ENCODE measurements at places on chromosomes 5 and 9.

GRCh38 chr5:14944996-14945395 is 73.4 kb upstream of the ANKH start:
- no peak for DNase-seq

DNA sequence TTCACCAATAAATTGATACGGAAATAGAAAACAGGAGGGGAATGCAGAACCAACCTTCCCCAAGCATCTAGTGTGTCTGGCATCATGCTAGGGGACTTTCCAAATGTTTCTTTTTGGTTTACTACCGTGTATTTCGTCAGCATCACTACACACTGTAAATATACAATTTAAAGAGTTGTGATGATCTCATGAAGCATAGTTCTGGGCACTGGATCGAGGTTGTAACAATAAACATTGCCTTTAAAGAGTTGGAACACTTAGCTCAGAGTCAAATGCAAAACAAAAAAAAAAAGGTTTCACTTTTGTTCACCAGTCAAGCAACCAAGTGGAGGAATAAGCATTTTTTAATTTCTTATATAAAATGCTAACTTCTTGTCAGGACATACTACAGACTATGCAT is 2.9 kb upstream of the SCAI start:
- DNase-seq: no peak

DNA sequence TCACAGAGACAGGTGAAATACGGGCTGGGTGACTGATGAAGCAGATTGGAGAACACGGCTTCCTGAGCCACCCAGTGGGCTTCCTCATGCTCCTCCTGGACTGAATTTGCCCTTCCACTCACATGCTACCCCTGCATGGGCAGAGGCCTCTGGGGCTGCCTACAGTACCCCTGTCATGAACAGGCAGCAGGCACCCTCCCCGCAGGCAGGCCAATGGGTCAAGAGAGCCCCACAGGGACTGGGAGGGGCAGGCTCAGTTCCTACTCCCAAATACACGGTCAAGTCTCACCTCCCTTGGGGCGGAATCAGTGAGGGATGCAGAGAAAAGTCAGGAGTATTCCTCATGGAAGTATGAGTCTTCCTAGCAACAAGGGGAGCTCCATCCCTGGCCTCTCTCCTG is 48.6 kb upstream of the ZBTB43 start:
- DNase-seq: no peak

GRCh38 chr5:40495237-40495635 is 184.5 kb upstream of the PTGER4 start:
- no peak for DNase-seq

DNA sequence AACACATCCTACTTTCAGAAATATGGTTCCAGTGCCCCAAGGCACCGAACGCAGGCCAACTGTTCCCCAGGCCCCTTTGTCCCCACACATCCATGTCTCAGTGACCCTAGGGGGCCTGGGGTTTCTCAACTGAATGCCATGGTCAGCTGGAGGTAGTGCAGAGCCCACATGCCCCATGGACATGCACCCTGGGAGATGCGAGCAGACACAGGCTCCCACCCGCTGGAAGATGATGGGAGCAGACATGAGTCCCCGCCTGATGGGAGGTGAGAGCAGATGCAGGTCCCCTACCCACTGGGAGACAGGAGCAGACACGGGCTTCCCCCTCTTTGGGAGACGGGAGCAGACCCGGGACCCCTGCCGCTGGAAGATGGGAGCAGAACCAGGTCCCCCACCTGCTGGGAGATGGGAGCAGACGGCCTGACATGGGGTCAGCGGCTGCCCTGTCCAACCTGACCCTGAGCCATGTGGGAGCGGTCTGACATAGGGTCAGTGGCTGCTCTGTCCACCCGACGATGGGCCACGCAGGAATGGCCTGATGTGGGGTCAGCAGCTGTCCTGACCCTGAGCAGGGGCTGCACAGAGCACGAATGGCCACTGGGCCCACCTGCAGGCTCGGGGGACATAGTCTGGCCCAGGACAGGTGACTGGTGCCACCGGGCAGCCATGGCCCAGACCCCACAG is 18.4 kb downstream of the ZDHHC11B start:
- DNase-seq: no peak

GRCh38 chr9:126171641-126172040 is 155.0 kb upstream of the MVB12B start:
- peak; percentile 26 for DNase-seq

DNA sequence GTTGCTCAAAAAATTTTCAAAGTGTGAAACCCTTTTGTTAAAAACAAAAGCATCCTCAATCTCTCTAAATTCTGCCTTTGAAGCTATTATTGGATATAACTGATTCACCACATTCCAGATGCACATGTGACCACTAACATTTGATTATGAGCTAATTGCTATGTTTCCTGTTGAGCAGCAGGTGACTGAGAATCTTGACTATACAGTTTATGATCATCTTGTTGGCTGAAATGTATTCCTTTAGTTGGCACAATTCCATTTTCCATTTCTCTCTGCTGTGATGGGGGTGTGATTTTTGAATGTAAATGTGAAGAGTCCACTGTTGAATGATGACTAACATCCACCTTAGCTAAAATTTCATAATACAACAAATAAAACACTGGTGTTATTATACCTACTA is 10.7 kb downstream of the LYSMD3 start:
- DNase-seq: no peak

GRCh38 chr9:91933556-91934352 is 16.3 kb downstream of the ROR2 start:
- DNase-seq: no peak

- no peak for DNase-seq
Measured at GRCh38 chr9:4101667-4102066, 198.2 kb downstream of the GLIS3 start.

DNA sequence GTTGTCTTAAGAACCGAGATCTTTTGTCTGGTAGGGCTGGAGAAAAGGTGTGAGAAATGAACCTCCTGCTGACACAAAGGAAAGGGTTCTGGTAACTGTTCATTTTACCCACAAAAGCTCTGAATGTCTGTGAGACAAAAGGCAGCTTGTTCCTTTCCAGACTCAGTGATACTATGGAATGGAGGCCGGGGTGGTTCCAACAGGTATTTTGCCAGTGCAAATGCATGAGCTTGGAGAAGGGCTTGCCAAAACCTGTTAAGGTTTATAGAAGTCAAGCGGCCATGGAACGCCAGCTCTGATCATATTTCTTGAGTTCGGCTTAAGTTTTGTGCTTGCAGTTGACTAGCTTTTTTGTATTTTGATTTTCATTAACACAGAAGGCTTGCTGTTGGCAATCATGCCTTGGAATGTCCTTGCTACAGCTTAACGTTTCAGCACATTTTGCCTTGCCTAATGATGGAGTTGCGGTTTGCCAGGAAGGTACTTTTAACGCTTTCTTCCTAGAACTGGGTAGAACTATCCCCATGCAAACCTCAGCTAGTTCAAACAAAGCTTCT is 328.6 kb downstream of the PIK3R1 start:
- DNase-seq: no peak

GRCh38 chr5:158364367-158364766 is 505.4 kb upstream of the CLINT1 start:
- DNase-seq: no peak

GRCh38 chr5:88602584-88602983 is 280.4 kb downstream of the MEF2C start:
- no peak for DNase-seq

- no peak for DNase-seq
Measured at GRCh38 chr5:160175438-160176218, 53.7 kb upstream of the FABP6 start.

DNA sequence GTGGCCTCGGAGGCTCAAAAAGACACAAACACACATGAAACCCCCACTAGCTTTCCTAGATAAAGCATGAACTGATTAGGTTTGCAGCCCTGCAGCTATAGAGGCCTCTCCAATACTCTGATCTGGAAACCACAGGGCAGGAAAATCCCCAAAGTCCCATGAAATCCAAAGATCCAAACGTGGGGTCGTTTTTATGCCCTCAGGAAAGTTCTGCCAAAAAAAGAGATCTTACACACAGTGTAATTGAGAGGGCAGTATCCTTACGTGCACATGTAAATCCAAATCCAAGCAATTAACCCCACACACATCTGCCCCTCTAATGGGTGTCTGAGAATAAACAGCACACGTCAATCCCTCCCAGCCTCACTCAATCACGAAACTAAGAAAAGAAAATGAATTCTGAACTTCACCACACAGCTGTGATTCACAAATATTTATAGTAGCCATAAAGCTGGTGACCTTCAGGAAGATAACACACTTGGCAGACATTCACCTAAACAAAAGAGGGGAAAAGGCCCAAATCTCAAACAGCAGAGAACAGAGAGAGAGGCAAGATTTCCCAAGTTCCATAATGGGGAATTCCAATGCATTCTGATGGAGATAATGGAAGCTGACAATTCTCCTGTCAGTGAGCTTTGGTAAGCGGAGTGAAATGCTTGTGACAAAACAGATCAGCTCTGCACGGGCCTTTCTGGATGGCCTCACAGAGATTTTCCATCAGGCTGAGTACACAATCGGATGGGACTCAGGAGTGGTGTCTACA is 114.2 kb downstream of the SEMA5A start:
- DNase-seq: no peak

DNA sequence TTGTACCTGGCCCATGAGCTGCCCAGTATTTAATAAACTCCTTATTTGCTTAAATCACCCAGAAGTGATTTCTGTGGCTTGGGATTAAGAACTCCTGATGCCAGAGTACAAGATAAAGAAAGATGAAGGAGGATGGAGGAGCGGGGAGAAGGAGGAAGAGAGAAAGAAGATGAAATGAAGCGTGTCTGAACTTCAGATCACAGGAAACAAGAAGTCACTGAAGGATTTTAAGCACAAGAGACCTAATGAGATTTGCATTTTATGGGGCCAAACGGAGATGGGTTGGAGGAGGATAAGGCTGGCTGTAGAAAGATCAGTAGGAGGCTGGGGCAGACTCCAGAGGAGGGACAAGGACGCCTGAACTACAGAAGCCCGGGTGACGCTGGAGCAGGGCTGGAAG is 3.1 kb downstream of the EIF4E1B start:
- DNase-seq: no peak

DNA sequence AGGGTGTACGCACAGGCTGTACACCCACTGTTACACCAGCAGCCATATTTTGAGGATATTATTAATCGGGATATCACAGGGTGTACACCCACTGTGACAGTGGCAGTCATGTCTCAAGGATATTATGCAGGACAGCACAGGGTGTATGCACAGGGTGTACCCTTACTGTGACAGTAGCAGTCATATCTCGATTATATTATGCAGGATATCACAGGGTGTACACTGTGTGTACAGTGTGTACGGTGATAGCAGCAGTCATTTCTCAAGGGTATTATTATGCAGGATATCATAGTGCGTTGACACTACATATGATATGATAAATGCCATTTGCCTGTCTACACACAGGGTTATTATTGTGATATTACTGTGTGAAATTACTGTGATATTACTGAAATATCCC is 80.5 kb upstream of the SLC25A48 start:
- no peak for DNase-seq

GRCh38 chr5:84634256-84634655 is 249.6 kb upstream of the EDIL3 start:
- no peak for DNase-seq

Measured in stimulated activated effector memory CD8-positive, alpha-beta T cell treated with anti-CD3 and anti-CD28 coated beads, Interleukin-12 subunit alpha, Interleukin-12 subunit beta, amount 100 ng/mL, for 72 hours (primary cell).